ENCODE measurements at places on chromosomes 13 and 19.

GRCh38 chr19:21322528-21322927 lies 6.7 kb downstream of the ZNF708 start:
- DNase-seq = no peak

DNA sequence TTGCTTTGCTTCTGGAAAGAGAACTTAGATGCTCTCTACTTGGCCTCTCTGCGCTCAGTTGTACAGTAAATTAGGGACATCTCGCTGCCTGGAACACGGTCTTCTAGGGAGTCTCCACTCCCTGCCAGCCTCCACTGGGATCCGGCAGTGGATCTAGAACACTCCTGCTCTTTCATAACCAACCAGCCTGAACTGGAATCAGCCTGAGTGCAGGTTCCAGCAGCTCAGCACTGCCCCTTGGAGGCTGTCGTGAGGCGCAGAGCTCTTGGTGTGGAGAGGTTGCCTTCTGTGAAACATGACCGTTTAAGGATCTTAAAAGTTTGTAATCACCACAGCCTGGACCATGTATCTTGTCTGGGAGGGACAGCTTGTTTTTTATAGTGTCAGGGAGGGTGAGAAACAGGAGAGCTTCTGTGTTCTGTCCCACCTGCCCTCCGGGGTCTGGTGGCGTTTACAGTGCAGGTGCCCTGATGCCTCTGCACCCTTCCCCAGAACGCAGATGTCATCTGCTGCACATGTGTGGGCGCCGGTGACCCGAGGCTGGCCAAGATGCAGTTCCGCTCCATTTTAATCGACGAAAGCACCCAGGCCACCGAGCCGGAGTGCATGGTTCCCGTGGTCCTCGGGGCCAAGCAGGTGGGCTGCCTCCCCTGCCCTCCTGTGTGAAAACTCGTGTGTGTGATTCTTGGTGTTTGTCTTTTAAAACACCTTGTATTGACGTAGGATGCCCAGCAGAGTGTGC lies 24.8 kb downstream of the UPF1 start:
- no peak for DNase-seq

DNA sequence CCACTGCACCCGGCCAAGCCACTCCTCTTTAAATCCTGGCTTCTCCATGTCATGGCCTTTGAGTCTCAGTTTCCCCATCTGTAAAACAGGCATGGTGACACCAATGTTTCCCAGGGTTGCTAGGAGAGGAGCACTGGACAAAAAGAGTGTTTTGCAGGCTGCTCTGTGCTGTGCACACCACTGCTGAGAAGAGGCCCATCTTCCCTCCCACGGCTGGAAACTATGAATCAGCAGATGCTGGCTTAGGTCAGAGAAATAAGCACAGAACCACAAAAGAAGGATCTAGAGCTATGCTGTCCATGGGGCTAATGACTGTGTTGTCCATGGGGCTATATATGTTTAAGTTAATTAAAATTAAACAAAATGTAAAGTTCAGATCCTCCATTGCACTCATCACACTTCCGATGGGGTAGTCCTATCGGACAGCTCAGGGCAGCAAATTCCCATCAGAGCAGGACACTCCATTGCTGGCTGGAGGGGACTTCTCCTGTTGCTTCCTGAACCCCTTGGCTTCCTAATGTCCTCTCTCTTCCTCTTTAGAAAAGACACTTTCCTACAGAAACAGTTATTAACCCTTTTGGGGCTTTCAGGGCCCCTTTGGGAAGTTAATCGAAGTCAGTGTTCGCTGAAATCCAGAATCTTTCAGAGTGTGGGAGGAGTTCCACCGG lies 37.1 kb downstream of the TSHZ3 start:
- peak; percentile 82 for DNase-seq

DNA sequence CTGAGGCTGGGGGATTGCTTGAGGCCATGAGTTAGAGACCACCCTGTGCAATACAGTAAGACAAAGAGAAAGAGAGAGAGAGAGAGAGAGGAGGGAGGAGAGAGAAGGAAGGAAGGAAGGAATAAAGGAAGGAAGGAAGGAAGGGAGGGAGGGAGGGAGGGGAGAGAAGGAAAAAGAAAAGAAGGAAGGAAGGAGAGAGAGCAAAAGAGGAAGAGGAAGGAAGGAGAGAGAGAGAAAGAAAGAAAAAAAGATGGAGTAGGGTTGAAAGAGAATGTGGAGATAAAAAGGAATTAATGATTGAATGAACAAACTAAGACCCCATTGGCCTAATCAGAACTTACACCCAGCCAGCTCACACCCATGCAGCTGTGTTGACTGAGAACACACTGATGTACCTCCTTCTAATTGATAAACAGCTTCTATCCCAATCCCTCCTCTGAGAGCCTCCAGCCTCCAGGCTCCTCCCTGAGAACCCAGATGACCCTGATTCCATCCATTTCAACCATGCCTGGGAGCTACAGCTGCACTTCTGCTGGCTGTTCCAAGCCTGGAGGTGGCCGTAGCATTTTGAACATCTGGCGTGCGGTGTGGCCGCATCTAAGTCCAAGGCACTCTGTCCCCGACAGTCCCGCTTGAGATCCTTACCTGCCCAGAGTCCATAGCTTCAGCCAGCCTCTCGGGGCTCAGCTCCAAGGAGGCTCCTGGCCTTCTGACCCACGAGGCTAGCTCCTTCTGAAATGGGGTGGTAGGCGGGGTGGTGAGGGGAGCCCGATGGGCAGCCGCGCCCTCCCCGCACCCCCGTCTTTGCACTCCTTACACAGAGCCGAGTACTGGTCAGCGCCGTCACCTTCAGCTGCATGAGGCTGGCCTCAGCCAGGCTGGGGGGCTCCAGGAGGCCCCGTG lies 1.1 kb downstream of the PRODH2 start:
- no peak for DNase-seq

GRCh38 chr19:28990522-28990921 lies 222.4 kb downstream of the UQCRFS1 start:
- DNase-seq = no peak

- peak; percentile 28 for DNase-seq
Observed at GRCh38 chr19:6740589-6741343, 1.3 kb downstream of the TRIP10 start.

DNA sequence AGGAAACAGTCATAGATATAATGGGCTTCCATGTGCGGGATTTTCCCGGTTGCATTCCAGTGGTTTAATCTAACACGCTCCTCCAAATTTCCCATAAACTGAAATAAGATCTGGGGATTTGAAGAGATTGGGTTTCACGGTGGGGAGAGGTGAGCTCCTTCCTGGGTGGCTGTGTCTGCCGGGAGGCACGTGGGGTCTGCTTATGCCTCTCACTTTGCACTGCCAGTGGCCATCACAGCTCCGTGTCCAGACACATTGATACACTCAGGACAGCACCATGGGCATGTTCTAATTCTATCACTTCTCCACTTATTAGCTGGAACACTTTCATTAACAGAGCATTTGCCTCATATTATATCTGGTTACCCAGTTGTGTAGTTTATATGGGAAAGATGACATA lies 73.4 kb downstream of the SOX1 start:
- no peak for DNase-seq

DNA sequence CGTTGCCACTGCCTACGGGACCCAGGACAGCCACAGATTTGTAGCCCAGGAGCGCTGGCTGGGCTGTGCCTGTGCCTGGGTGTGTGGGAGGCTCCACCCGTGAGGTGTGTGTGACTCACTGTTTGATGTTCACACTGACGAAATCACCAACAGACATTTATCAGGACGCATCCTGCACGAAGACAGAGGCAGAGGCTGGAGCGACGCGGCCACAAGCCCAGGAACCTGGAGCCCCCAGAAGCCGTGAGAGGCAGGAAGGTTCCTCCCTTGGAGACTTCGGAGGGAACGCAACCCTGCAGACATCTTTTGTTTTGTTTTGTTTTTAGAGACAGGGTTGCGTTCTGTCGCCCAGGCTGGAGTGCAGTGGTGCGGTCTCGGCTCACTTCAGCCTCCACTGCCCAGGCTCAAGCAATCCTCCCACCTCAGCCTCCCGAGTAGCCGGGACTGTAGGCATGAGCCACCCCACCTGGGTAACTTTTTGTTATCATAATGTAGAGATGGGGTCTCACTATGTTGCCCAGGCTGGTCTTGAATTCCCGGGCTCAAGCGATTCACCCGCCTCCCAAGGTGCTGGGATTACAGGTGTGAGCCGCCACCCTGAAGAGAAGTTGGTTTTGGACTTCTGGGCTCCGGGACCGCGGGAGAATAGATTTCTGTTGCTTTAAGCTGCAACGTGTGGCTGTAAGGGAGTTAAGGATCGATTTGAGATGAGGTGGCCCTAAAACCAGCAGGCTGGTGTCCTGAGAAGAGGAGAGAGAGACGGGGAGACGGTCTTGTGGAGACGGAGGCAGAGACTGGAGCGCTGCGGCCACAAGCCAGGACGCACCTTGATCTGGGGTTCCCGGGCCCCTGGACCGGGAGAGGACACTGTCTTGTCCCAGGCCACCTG lies 24.9 kb upstream of the WDR18 start:
- peak; percentile 59 for DNase-seq

- DNase-seq = no peak
Observed at GRCh38 chr13:51064753-51065152, 46.3 kb downstream of the C13orf42 start.

DNA sequence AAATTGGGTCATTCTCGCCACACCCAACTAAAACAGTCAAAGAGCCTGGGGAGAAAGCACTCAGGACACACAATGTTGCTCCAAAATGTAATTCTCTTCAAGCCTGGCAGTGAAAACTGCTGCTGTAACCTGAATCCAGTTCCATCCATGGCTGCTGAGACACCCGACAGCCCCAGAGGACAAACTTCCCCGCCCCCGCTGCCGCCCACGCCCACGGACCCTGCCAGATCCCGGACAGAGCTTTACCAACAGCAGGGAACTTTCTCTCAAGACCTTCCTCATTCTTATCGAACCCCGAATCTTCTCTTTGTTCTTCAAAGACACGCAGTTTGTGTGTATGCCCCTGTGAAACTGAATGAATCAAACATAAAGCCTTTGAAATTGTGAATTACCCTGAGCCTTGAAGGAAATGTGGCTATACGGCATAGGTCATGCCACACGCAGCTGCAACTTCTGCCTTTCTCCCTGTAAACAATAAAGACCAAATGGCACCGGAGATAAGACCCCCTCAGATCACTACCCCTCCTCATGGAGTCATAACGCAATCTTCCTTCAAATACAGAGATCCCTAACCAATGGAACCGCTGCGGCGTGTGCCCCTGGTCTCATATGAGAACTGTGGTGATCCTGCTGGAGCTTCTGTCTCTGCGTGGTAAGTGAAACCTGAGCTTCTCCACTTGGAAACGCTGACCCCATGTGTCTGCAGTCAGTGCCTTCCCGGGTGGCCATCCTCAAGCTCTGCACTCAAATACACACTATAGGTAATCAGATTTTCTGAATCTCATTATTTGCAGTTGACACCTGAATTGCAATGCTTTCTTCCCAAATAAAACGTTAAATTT lies 4.8 kb upstream of the LAMP1 start:
- peak; percentile 39 for DNase-seq

DNA sequence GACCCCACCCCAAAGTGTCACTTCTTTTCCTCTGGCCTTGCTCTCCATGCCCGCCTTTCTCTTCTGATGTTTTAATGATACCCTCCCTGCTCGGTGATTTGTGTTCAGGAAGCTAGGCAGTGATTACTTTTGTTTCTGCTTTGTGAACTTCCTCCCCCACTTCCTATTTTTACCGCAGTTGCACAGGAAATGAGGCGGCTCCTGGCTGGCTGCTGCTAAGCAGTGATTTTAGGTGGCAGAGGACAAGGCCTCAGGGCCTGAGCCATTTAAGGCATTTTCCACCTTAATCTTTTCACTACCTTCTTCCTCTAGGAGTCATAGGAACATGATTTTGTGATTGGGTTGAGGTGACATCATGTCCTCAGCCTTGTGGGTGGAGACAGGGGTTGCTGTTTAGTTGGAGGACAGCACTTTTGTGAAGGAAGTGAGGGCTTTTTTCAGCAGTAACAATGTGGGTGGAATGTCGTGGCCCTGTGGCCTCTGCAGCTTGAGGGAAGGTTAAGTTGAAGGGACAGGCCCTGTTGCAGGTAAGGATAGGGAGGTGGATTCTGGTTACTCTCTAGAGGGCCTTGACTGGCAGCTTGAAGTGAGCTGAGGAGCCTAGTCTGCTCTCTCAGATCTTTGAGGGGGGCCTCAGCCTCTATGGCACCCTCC lies 15.7 kb downstream of the GARRE1 start:
- DNase-seq = peak; percentile 77

DNA sequence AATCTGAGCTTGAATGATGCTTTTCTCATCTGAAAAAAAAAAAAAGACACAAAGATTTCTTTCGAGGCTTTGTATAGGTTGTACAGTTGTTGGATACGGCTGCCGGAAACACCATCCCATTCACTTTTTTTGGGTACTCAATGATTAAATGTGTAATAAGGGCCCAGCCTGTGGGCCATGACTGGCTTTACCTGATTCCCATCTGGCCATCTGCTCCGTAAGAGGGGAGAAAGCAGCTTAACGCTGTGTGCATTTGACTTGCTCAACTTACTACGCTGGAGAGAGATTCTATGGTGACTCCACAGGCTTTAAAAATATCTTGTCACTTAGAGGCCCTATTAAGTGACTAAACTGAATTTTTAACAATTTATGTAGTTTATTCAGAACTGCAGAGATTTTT lies 731 bp downstream of the ZNF558 start:
- no peak for DNase-seq

DNA sequence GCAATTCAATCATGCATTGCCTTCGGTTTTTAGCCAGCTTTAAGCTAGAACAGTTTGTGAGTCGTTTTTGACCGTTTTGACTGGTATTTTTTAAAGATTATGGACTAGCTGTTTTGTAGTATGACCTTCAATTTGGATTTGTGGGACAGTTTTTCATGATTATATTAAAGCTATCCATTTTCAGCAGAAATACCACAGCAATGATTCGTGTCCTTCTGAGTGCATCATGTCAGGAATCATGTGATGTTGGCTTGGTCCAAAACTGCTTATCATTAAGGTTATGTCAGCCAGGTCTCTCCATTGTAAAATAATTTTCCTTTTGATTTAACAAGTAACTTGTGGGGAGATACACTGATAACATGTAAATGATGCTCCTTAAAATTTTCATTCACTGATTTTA lies 229.0 kb downstream of the POSTN start:
- DNase-seq = no peak

- no peak for DNase-seq
Observed at GRCh38 chr13:63190742-63191141, 1775.1 kb upstream of the PCDH20 start.

GRCh38 chr13:43911871-43912270 lies 32.2 kb downstream of the LACC1 start:
- no peak for DNase-seq

DNA sequence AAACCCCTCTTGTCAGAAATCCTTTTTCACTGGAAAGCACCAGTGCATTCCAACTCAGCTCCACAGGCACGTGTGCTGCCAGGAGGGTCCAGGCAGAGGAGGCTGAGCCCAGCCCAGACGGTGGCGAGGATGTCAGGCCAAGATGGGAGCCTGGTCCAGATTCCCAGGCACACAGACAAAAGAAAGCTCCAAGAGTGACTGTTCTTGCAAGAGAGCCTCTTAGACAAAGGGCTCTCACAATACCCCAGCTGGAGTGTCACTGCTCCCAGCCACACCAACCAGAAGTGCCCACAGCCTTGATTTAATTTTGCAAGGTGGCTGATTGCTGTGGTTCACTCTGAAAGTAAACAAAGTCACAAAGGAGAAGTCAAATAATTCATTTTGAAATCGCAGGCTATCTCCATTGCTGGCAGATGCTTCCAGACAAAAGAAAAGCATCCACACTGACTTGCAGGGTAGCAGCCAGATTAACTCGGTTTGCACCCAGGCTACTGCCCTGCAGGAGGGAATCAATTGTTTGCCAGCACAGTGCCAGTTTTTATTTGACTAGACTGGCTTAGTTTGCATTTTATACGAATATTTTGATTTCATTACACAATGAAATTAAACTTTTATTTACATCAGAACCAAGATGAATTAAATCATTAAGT lies 95.1 kb downstream of the RAB20 start:
- DNase-seq = no peak

GRCh38 chr19:49337267-49338022 lies 2.2 kb downstream of the CD37 start:
- DNase-seq = no peak
